ENCODE measurements at places on chromosomes 16 and 17. TPM values are rescaled to one million over a fixed set of nuclear protein-coding genes. Genes with fewer than 3 reads are reported as not detected.

GRCh38 chr16:21156767-21157467, 1.6 kb upstream of the LDAF1 start:
- DNase-seq, result peak; percentile 59

DNA sequence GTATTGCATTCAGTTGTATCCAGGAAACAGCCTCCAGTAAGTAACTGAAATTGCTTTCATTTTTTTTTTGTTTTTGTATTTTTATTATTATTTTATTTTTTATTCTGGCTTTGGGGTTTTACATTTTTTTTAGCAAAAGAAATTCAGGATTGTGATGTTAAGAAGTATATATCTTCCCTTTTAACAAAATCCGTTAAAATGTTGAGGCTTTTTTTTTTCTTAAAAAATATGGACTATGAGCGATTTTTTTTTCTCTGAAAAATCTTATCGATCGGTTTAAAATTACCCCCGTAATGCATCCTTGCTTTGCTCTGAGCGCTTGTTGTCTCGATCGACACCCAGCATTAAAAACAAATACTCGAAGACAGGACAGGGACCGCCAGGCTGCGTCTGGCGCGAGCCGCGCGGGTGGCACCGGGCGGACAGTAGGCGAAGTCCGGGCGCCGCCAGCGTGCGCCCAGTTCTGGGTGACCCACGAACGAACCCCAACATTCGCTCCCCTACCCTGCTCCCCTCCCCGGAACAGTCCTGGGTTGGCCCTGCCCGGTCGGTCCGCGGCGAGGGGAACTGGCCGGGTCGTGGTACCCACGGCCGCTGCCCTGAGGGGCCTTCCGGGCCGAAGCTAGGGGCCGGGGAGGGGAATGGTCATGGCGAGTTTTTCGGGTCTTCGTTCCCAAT, 482 bp downstream of the BAHCC1 start:
- no peak for DNase-seq

Gene TMC8
- not detected for total RNA-seq

Gene VASN
- 5.1 TPM for total RNA-seq

DNA sequence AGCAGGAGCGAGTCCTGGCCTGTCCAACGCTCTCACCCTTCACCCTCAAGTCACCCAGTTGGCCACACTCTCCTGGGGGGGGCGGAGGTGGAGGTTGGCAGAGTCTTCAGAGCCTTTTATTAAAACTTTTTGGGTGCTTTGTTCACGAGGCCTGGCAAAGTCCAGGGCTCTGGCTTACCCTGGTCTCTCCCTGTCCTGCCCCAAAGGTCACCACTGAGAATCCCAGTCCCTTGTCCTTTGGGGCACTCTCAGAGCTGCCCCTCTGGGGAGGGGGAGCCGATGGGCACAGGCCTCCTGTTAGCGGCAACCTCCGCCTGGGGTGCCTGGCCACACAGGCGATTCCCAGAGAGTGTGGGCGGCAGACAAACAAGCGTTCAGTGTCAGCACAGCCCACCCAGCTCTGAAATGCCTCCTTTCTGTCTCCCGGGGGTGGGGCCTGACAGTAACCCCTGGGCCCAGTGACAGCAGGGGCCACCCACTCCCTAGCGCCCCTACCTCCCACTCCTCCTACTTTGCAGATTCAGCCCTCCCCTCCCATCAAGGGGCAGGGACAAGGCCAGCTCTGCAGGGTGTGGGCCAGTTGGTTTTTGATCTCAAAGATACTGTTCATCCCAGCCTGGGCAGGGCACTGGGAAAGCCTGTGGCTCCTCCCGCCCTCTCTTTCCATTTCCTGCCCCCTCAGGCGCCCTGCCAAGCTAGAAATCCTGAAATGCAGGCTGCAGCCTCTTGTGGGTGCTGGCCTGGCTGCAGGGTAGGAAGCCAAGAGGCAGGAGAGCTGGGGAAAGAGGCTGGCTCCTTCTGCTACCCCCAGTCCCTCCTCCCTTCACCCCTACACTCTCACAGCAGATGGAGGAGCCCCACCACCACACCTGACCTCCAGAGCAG, 36.6 kb upstream of the EMP2 start:
- peak; percentile 60 for DNase-seq

- DNase-seq, result peak; percentile 86
These were observed at the start of gene PCGF2 for GRCh38 chr17:38748149-38748891. Gene PCGF2 (minus strand): TSS chr17:38748336. CDS start chr17:38740402, 7,934 bp downstream.

GRCh38 chr16:61763991-61764390, 272.2 kb downstream of the CDH8 start:
- DNase-seq, result no peak

- no peak for DNase-seq
These were observed 514.4 kb upstream of the SALL1 start for GRCh38 chr16:51665436-51665998.

GRCh38 chr17:45784293-45784740, at the start of gene CRHR1:
Gene CRHR1 (plus strand): TSS chr17:45784320. CDS start chr17:45784545, 225 bp downstream.
- no peak for DNase-seq

GRCh38 chr17:5794385-5794784, 210.1 kb upstream of the NLRP1 start:
- DNase-seq, result no peak

Gene FOXC2
- total RNA-seq, result not detected

DNA sequence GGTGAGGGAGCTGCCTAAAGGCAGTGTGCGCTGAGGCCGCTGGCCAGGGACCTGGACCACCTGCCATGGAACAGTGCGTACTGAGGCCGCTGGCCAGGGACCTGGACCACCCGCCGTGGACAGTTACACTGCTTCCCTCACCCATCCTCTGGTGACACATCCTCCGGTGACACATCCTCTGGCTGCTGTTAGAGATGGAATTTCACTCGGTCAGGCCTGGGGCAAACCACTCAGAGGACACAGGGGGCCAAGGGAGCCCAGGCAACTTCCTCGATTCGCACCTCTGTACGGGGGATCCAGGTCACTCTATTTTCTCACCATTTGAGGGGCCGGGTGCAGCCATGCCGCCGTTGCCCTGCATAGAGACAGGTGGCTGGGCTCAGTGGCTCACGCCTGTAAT, 32.4 kb upstream of the RPTOR start:
- no peak for DNase-seq

GRCh38 chr17:74798239-74798707, 22.1 kb upstream of the NAT9 start:
- no peak for DNase-seq

- no peak for DNase-seq
These were observed 32.9 kb downstream of the ABHD15 start for GRCh38 chr17:29533976-29534375.

Gene NOD2
- total RNA-seq, result not detected

Gene TBX2
- 11.1 TPM for total RNA-seq

Gene TBC1D3B
- total RNA-seq, result 0.97 TPM

- no peak for DNase-seq
These were observed 26.7 kb downstream of the PIMREG start for GRCh38 chr17:6470751-6471521.

DNA sequence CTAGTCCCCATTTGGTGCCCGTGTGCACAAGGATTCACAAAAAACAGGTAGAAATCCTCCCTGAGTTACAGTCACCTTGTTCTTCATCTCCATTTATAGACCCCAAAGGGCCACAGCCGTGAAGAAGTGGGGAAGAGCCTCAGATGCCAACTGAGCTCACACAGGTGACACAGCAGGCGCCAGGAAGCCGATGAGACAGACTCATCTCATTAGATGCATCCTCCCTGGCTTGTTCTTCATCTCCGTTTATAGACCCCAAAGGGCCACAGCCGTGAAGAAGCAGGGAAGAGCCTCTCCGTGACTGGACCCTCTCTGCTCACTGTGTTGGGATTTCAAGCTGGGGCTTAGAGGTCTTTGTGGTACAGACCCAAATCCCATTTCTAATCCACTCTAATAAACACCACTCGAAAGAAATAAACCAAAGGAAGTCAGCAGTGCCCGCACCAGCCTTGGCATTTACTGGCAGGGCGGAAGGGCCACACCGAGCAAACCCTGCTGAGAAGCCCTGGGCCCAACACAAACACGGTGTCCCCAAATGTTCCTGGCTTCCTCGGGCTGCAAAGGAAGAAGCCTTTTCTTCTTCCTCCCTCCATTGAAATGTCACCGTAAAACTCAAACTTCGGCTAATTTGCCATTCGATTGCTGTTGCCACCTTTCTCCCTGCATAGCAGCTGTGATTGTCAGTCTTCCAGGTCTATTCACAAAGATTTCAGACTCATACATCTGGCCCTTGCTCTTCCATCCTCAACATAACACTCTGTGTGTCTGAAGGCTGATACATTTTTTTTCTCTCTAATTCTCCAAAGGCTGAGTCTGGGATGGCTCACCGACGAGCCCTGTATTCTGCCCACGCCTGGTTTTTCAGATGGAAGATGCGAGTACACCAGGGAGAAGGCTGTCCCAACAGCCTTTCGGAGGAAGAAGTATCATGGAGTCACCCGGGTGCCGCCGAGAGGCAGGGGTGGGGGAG, 44.9 kb upstream of the DOC2B start:
- DNase-seq, result no peak

DNA sequence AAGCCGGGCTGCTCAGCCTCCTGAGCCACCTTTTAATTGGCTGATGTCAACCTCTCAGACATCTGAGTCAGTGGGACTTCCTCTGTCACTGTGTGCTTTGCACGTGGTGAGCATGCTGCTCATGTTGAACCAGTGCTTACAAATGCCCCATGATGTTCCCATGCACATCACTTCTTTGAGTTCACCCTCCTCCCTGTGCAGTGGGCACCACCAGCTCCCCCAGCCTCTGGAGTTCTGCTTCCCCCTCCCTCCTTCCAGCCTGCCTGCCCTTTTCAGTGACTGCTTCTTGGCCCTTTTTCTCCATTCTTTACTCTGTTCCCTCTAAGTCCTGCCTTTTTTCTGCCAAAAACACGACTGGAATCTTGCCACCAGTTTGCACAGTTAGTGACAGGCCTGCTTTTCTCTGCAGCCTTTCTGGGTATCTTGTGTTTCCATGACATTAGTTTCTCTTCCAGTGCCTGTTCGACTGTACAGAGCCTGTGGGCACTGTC, 41.6 kb downstream of the USP10 start:
- no peak for DNase-seq

DNA sequence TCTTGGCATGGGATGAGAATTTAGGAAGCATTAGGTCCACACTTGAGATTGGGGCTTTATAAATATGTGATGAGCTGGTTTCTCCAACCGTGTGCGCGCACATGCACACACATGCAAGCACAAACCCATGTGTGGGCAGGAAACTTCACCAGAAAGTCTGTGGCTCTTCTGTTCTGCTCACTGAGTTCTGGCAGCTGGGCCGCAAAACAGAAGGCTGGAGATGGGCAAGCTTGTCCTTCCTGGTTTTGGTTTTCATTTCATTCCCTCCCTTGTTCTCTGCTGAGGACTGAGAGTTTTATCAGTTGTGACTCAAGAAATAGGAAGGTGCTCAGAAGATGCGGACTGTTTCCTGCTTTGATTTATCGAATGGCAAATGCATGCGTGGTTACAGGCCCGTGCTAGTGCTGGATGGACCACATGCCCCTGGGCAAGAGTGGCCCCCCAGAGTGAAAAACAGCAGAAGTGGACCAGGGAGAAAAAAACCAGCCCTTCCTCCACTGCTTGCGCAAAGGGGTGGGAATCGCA, 14.1 kb downstream of the MAP3K14 start:
- DNase-seq, result no peak

GRCh38 chr16:67039260-67040020, 10.5 kb downstream of the CBFB start:
- no peak for DNase-seq

- DNase-seq, result no peak
These were observed 39.0 kb downstream of the ZNF423 start for GRCh38 chr16:49816875-49817274.

DNA sequence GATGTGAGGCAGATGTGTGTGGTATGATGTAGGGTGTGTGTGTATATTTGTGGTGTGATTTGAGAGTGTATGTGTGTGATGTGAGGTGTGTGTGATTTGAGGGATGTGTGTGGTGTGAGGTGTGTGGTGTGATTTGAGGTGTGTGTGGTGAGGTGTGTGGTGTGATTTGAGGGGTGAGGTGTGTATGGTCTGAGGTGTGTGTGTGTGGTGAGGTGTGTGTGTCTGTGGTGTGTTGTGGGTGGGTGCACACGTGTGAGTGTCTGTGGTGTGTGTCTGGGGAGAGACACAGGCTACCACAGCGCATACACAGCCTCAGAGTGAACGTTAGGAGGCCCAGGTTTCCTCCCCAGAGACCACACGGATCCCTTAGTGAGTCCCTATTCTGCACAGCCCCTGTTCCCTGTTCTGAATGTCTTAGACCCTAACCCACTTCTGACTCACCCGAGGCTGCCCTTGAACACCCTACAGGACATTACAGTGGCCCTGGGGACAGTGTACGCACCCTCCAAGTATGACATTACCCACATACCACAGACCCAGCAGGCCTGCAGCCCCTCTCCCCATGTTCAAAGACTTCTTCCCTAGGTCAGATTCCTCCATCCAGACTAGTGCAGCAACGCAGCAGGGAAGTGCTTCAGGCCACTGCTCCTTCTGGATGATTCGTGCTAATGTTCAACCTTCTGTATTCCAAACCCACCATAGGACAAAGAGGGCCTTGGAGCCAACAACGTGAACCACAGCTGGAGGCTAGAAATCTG, 3.5 kb upstream of the RAB37 start:
- no peak for DNase-seq

GRCh38 chr17:49995055-49995738, at the start of gene DLX3:
Gene DLX3 (minus strand): TSS chr17:49995224. CDS start chr17:49994998, 226 bp downstream.
- DNase-seq, result peak; percentile 55

- DNase-seq, result no peak
These were observed 17.8 kb downstream of the MPHOSPH6 start for GRCh38 chr16:82152196-82152595.

- DNase-seq, result no peak
These were observed 23.8 kb downstream of the MPP3 start for GRCh38 chr17:43809121-43809520.

GRCh38 chr16:78098087-78098486, 1.4 kb upstream of the WWOX start:
- no peak for DNase-seq

DNA sequence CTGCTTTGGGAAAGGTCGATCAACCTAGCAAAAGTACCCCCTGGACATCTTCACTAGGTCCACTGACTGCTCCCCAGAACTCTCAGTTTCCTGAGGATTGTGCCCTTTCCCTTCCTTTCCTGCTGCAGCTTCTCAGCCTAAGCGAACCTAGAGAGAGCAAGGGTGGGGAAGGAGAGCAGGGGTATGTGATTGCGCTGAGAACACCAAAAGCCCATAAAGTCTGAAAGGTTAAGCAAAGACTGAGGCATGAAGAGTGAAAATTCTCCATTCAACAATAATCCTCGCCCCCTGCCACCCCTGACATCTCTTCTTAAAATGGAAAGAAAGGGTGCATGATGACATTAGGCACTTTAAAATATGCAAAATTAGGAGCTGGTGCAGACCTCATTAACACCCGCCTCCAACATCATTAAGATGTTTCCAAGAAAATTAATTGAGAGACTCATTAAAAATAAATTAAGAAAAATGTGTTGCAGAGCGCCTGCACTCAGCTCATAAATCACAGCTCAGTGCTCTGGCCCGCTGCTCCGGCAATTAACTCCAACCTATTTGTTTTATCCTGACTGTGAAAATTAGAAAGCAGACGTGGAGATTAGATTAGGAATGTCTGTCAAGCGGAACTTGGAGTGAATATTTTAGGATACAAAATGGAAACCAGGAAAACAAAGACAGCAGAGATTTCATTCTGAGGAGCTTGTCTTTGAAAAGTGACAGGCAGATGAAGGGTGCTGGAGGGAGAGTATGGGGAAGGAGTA, 49.1 kb upstream of the PMFBP1 start:
- DNase-seq, result no peak

GRCh38 chr17:59277031-59277430, 54.4 kb upstream of the YPEL2 start:
- DNase-seq, result no peak

GRCh38 chr16:82965808-82966207, 339.0 kb downstream of the CDH13 start:
- DNase-seq, result no peak

Gene RSKR
- 19.9 TPM for total RNA-seq

GRCh38 chr17:49553676-49554335, 21.9 kb upstream of the NXPH3 start:
- no peak for DNase-seq
